Activated naive CD8-positive, alpha-beta T cell treated with anti-CD3 and anti-CD28 coated beads, Interleukin-2, amount 10 ng/mL, durations not matched to agents 7 days and 5 days (primary cell): ENCODE measurements at places on chromosomes 3 and 15. TPM values are rescaled to one million over a fixed set of nuclear protein-coding genes. Genes with fewer than 3 reads are reported as not detected.

The GOLGA6D gene
- total RNA-seq = not detected

The PLA2G4E gene
- total RNA-seq = not detected

The SEC22C gene
- 52.5 TPM for total RNA-seq

The ITPKA gene
- not detected for total RNA-seq

The TRIM71 gene
- total RNA-seq = not detected

The THRB gene
- total RNA-seq = not detected

DNA sequence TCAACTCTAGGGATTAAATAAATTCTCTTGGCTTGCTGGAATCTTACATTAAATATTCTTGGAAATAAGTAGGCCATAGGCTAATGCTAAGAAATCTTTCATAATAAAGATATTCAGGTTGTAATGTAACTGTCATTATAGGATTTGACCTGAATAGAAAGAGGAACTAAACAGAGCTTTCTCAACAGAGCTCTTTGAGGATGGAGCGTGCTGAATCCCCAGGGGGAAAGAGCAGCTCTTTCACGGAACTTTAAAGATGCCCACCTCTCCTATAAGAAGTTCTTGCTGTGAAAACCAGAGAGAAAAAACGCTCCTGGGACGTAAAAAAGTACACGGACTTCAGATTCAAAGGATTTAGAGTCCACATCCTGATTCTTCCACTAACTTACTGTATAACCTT, 77.9 kb downstream of the NTRK3 start:
- DNase-seq = no peak

DNA sequence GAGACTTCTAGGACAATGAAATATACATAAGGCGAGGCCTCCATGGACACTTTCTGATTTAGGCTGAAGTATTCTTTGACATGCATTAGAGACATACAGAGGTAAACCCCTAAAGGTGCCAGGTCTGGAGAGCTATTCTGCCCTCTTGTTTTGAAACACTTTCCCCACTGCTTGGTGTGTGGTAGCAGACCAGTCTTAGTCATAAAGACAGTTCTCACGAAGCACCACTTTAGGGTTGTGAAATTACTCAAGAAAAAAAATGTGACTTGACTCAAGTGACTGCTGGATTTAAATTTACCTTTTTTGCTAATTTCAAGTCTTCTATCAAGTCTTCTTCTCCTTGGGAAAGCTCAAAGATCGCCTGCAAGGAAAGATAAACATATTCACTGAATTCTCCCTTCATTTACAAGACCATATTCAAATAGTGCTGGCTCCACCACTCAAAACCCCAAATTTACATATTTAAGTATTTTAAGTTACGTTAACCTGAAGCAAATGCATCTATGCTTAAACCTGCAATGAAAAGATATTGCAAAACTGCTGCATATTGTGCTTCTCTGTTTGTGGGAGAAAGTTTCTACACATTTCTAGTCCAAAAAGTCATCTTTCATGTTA, 48.4 kb downstream of the ARHGEF3 start:
- DNase-seq = no peak

GRCh38 chr15:62050115-62050514, 10.1 kb downstream of the VPS13C start:
- no peak for DNase-seq

- DNase-seq = no peak
These were observed 6.7 kb upstream of the ZNF609 start for GRCh38 chr15:64453689-64454037.

- DNase-seq = no peak
These were observed 2.3 kb downstream of the RPLP1 start for GRCh38 chr15:69454953-69455352.

DNA sequence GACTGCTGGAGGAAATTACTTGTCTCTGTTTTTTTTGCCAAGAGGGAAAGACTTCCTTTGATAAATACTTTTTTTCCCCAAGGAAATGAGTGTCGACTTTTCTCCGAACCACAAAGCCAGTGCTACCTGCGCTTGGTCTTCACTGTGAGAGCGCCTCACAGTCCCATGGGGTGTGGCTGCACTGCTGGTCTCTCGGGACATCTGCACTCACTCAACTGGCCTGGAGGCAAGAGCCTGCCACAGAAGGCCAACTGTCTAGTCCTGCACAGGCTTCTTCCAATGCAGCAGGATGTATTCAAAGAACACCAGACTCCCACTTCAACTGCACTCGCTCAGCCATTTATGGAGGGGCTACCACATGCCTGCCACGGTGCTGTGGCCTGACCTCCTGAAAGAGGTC, 40.6 kb upstream of the CGNL1 start:
- no peak for DNase-seq

GRCh38 chr15:24865303-24865702, 89.5 kb upstream of the SNRPN start:
- DNase-seq = no peak

GRCh38 chr15:100020614-100021013, 287.4 kb upstream of the LYSMD4 start:
- no peak for DNase-seq

DNA sequence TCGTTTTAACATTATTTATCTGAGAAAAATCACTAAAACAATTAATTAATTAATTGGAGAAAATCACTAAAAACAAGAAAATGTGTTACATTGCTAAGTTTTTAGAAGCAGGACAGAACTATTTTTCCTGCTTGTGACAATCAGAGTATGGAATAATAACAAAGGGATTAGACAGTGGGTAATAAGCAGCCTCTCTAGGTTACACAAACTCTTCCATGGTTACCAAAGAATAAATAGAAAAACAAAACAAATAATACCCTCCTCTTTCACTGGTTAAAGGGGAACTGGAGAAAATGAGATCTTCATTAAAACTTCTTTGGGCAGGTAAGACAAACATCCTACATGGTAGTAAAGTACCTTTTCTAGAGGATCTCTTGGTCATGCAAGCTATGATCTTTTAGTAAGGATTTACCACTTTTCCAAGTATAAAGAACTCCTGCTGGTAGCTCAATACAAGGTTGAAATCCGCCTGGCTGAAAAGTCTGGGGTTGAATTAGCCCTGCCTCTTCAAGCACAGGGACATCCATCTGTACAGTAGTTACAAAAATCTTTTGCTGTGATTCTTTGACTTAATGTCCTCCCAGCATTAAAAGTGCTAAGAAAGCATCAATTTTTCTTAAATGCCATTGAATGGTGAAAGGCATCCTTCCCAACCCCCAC, 2.5 kb upstream of the PLCH1 start:
- DNase-seq = no peak

DNA sequence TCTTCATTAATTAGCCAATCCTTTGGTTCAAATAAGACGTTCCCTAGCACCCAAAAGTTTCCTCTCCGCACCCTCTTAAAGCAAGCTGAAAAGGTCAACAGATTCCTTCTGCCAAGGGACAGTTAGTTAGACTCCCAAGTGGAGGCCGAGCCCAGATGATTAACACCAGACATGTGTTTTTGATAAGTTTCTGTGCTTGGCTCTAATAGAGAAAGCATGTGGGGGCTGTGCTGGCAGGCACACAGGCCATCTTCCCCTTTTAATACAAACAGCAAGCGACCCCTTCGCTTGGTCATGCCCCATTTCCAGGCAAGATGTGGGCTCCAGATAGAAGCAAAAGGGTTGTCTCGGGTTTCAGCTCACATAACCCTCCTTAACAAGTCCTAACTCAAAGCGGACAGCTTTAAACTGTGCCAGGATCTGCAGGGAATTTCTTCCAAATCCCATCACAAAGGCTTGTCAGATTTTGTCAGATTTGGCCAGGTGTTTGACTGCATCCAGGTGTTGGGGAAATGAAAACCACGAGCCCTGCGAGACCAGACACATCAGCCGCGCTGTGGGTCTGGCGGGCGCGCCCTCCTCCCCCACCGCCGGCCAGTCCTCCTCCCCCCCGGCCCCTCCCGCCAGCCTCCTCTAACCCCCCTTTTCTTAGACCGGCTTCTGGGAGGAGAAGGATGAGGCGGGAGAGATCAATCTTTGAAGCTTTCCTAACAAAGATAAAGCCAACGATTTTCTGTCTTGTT, 3.3 kb downstream of the HES1 start:
- no peak for DNase-seq

DNA sequence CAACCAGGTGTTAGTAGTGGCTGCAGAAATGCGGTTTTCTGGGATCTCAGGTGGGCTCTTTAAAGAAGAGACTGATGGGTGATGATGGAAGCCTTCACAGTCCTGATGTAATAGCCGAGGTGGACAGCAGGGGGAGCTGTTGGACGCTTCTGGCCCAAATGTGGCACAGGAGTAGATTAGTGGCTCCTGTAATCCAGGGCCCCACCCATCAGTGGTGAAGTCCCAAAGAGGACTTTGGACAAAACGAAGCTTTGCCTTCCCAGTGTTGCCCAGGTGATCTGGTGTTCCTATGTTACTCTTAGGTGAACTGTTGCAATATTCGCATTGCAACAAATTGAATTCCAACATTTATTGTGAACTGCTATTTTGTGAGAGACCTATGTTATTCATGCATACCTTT, 31.8 kb upstream of the MYZAP start:
- DNase-seq = peak; percentile 76

GRCh38 chr3:17195192-17195611, 310.4 kb downstream of the PLCL2 start:
- DNase-seq = no peak

- DNase-seq = peak; percentile 52
These were observed 397 bp downstream of the PLXND1 start for GRCh38 chr3:129605922-129606635.

- no peak for DNase-seq
These were observed 823.9 kb upstream of the CFAP20DC start for GRCh38 chr3:59873576-59874230.

DNA sequence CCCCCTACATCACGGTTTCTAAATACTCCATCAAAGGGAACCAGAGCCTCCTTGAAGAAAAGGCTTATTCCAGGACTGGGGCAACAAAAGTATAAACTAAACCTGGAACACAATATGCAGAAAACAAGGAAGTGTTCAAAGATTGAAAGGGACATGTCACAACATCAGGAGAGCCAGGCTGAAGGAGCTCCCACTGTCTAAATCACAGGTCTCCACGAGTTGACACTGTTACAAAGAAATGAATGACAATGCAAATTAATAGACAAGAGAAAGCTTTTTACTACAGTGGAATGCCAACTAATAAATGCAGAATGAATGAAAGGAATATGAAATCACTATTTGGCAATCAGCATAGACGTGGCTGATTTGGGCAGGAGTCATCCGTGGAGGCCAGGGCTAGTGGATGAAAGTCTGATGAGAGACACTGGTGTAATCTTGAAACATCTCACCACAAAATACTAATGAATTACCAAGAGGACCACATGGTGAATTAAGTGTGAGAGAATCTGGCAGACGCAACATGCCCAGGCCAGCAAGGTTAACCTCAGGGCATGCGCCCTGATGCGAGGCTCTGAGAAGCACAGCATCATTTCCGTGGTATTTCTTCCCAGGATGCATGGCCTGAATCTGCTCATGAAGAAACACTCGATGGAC, 123.8 kb upstream of the TJP1 start:
- no peak for DNase-seq

DNA sequence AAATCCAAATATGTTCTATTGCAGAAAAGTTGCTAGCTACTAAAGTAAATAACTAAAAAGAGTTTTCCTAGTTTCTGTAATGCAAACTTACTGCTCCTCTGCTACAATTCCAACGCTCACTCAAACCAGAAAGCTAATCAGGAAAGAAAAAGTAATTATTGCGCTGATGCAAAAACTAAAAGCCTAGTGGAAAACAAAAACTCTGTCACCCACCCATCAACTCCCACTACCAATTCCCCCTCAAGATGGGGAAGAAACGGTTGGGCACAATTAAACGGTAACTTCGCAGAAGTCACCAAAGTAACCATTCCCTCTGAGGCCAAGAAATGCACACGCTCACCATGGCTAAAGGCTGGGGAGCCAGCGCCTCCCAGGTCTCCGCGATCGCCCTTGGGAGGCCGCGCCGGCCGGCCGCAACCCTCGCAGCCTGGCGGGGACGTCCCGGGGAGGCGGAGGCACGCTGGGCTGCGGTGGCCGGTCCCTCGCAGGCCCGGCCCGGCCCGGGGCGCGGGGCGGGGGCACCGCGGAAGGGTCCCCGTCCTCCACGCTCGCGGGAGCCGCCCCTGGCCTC, 684 bp downstream of the SLTM start:
- no peak for DNase-seq

- DNase-seq = peak; percentile 82
These were observed 17.7 kb downstream of the PTH1R start for GRCh38 chr3:46895204-46895660.

GRCh38 chr15:42385206-42385979, 26.1 kb downstream of the CAPN3 start:
- DNase-seq = no peak

- no peak for DNase-seq
These were observed 6.0 kb downstream of the GHRL start for GRCh38 chr3:10286596-10287295.

GRCh38 chr15:68623301-68623892, 44.6 kb downstream of the CORO2B start:
- no peak for DNase-seq

DNA sequence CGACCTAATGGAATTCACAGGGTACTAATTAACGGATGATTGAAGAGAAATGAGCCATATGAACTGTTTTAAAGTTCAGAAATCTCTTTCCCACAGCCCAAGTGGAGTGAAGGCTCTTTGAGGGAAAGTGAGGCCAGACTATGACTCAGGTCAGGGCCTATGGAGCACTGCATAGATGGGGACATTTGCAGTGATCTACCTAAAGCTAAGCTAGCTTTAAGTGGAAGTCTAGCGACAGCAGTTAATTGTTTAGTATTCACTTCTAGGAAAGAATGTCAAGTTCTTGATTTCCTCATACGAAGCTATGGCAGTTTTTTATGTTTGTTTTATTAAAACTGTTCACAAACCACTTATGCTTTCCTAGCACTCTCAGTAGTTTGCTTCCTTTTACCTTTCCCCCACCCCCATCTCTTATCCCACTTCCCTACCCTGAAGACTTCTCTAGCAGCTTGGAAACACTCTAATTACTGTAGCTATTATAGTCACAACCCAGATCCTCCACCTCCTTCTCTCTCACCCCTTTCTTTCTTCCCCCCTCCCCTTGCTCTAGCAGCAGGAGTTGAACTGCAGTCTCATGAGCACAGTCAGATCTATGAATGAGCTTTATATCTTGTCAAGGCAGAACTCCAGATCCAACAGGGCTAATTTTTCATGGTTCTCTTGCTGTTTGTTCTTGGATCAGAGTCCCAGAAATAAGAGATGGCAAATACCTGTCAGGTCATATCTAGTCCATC, 6.2 kb downstream of the ZNF609 start:
- no peak for DNase-seq

- DNase-seq = no peak
These were observed 13.2 kb downstream of the ZDHHC3 start for GRCh38 chr3:44962621-44963393.
